ENCODE measurements at places on chromosomes 3 and 15.

DNA sequence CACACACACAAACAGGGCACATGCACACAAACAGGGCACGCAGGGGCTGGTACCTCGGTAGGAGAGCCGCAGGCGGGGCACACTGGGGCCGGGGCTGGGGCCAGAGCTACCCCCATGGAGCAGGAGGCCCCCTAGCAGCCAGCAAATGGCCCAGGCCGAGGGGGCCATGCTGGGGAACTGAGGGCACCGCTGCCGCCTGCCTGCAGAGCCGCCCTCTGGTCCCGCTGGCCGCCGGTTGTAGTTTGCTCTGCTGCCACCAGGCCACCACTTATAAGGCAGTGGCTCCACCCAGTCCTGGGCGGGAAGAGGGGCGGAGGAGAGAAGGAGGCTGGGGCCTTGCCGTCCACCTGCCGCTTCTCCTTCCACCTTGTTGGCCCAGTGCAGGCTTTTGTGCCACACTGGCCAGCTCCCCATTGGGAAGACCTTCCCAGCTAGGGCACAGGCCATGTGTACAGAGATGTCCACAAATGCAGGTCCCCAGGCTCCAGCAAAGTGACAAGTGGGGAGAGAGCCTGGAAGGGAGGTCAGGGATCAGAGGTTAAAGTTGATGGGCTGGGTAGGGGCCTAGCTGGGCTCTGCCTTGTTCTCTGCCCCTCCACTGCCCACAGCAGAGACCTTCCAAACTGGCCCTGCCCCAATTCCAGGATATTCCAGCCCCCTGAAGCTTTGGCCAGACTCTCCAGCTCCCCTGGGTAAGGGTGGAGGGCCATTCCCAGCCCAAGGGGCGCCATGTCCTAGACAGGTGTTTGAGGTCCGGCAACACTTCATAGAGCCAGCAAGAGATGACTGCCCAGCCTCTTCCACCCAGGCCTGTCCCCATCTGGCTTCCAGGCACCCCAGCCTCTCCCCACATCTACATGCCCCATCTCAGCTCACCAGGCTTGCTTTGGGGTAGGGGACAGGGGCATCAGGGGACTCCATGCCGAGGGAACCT is at the start of gene SEMA3G:
Gene SEMA3G (minus strand): TSS at position 244 of the 934 bp plus-strand sequence. CDS start 76 bp downstream, at position 168.
- DNase-seq = peak; percentile 92

GRCh38 chr15:66747886-66748707 is 46.1 kb downstream of the SMAD6 start:
- DNase-seq = no peak

DNA sequence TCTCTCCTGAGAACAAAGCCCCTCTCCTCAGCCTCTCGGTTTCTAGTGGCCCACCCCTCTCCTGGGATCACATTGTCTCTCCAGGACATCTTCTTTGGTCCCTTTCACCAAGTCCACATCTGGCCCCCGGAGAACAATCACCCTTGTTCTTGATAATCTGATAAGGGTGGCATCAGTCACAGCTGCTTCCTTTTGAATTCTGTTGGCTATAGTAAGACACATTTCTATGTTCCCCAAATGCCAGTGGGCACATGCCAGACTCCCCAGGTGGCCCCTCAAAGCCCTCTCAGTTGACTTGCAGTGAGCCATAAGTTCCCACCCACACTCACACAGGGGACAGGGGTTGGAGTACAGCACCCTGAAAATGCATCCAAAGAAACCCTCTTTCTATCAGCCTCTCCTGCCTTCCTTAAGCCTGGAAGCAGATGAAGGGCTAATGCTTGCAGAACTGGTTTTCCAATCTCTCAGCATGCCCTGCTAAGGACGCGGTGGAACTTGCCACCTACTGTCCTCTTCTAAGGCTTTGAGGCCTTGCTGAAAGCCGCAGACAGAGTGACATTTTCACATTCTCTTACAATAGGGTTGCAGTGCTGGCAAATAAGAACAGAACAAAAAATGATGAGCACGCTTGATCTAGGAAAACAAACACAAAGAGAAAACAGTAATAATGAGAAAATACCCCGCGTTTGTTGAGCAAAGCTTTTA is 101.3 kb upstream of the SLCO3A1 start:
- no peak for DNase-seq

DNA sequence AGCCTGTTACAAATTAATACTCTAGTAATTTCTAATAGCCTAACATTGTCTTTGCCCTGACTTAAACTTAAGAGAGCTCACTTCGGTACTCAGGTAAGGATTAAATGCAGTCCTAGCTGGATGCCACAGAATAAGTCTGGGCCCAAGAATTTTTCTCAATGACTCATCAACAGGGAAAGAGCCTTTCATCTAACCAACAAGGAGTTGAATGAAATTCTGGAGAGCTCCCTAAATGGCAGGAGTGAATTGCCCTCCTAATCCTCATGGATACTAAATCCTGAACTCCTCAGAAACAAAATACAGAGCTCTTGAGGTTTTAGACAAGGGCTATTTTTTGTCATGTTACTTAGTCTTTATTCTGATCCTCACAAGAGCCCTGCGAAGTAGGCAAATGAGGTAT is 159.5 kb downstream of the PLCH1 start:
- no peak for DNase-seq

DNA sequence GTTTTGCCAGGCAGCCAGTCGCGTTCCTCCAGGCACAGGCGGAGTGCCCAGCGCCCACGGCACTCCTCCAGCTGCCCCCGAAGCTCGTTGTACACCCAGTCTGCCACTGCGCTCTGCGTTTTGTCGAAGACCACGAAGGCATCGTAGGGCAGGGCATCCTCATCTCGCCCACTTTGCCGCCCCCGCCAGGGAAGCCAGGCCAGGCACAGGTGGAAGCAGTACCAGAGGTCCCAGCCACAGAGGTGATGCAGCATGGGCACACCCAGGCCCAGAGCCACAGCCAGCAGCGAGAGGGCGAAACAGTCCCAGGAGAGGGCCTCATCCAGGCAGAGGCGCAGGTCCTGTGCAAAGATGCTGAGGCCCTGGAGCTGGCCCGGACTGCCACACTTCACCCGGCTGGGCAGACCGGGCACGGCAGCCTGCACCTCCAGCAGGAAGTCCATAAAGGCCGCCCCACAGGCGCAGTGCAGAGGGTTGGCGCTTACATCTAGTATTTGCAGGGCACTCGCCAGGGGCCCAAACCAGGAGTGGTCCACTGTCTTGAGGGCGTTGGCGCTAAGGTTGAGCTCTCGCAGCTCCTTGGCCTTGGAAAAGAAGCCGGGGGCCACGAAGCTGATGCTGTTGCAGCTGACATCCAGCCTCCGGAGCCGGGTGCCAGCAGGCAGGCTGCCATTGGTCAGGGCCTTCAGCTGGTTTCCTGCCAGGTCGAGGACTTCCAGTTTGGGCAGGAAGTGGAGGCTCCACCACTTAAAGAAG is 3.7 kb downstream of the TLR9 start:
- DNase-seq = no peak

DNA sequence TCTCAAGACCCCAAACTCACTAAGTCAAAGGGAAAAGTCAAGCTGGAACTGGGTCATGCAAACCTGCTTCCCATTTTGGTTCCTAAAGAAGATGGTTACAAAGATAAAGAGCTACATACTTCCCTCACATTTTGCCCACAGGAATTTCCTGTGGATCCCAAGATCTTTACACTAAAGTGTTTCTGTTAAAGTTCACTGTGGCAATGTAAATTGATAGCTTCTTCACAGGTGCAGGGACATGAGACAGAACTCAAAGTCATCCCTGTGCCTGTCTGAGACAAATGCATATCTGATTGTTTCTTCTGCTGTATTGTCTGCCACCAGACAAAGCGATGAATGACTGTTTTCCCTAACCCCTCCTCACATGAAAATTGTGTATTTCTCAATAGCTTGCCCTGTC is 567.8 kb downstream of the ZIC1 start:
- no peak for DNase-seq

DNA sequence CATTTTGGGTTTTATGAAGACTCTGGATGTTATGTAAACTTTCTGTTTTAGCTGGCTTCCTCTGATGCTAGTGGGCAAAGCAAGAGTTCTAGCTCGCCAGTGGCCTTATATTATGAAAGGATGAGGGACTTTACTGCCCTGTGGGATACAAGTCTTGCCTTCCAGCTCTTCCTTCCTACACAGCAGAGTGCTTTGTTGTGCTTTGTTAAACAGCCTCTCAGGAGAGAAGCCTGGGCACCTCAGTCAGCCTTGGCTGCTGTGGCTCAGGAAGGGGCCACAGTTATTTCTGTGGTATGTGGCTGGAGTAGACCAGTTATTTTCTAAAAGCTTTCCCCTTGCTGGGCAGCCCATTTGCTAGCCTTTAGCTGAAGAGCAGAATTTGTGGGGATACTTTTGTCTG is 69.5 kb upstream of the SUCLG2 start:
- DNase-seq = no peak

DNA sequence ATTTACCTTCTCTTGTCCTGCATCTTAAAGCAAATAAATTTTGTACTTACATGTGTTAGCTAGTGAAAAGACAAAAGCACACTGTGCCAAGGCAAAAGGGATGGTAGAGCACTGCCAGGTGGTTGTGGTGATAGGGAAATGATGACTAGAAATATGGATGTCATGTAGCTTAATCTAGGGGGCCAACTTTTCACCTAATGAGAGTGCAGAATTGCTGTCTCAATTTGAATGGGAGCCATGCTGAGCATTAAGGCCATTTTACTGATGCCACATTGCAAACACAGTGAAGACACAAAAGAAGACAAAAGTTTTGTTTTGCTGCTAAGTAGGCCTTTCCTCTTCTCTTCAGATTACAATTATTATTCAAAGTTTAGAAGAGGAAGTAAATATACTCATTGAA is 274.7 kb downstream of the PDCD6IP start:
- no peak for DNase-seq

GRCh38 chr3:189262746-189263145 is 91.0 kb downstream of the TPRG1 start:
- no peak for DNase-seq

DNA sequence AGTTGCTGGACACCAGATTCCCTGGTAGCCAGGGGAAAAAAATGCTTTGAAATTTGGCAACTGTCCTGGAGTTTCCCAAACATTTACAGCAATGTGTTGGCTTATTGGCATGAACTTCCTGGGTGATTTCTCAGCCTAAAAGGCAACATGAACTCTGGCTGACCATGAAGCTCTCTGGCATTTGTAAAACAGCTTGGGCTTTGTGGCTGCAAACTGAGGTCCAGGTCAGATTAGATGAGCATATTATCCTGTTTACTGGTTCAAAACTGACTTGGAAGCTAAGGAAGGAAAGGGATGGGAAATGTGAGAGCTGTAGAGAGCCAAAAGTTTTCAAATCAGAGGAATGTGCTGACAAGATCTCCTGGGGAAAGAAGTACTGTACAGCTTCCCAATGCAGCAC is 139.0 kb downstream of the P3H2 start:
- no peak for DNase-seq

GRCh38 chr3:182490596-182491491 is 302.5 kb upstream of the ATP11B start:
- no peak for DNase-seq

- no peak for DNase-seq
Observed at GRCh38 chr15:28934645-28935044, 48.9 kb downstream of the APBA2 start.

- DNase-seq = no peak
Observed at GRCh38 chr15:80923668-80924067, 66.0 kb downstream of the MESD start.

DNA sequence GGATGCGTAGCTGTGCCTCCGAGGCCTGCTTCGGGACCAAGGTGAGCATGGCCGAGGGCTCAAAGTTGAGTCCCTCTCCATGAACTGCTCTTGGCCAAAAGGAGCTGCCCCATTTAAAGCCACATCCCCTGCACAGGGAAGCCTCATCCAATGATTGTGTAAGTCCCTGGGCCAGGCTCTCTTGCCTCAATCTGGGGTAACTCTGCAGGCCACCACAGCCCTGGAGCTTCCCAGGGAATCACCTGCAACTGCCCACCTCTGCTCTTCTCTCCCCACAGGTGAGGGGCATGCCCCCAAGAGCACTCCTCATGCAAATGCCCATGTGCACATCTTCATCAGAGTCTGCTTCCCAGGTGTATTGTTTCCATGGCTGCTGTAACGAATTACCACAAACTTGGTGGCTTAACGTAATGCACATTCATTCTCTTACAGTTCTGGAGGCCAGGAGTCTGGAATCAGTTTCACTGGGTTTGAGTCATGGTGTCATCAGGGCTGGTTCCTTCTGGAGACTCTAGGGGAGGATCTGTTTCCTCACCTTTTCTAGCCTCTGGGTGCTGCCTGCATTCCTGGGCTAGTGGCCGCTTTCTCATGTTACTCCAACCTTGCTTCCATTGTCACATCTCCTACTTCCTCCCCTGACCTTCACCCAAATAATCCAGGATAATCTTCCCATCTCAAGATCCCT is 25.0 kb upstream of the LOXL1 start:
- no peak for DNase-seq

- DNase-seq = no peak
Observed at GRCh38 chr3:31423482-31423881, 109.2 kb upstream of the STT3B start.

Measured in stomach (tissue), 19 donors.